Activated CD4-positive, alpha-beta memory T cell treated with anti-CD3 and anti-CD28 coated beads for 36 hours (primary cell): ENCODE measurements at places on chromosomes 6 and 20. TPM values are rescaled to one million over a fixed set of nuclear protein-coding genes. Genes with fewer than 3 reads are reported as not detected.

- DNase-seq = no peak
Measured at GRCh38 chr6:159312206-159312605, 143.0 kb downstream of the FNDC1 start.

DNA sequence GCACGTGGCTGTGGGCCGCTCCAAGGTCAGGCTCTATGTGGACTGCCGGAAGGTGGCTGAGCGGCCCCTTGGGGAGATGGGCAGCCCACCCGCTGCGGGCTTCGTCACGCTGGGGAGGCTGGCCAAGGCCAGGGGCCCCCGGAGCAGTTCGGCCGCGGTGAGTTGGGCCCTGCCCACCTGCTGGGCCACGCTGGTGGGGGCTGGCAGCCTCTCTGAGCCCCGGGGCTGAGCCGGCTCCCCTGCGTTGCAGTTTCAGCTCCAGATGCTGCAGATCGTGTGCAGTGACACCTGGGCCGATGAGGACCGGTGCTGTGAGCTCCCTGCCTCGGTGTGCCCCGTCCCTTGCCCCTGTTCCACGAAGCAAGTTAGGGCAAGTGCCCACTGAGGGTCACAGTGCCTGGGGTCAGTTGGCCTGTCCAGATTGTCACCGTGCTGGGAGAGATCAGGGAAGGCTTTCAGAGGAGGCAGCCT, 27.1 kb downstream of the COL20A1 start:
- DNase-seq = no peak

- DNase-seq = peak; percentile 59
Measured at GRCh38 chr20:20824924-20825584, 112.6 kb upstream of the RALGAPA2 start.

GRCh38 chr6:1020133-1020532, 291.8 kb upstream of the FOXQ1 start:
- DNase-seq = no peak

- DNase-seq = peak; percentile 64
Measured at GRCh38 chr20:48750941-48751635, 76.7 kb downstream of the PREX1 start.

Gene EFCAB8
- 0.83 TPM for total RNA-seq

Gene ZC3H12D
- 124 TPM for total RNA-seq

Gene CD40
- 4.0 TPM for total RNA-seq

Gene CLVS2
- total RNA-seq = not detected

Gene FILIP1
- not detected for total RNA-seq
